GM04504 (cell line): ENCODE measurements at places on chromosomes 2 and 18.

GRCh38 chr2:86624267-86624547, 542 bp upstream of the RNF103 start:
- DNase-seq = no peak

- DNase-seq = no peak
Observed at GRCh38 chr2:149184991-149185390, 145.4 kb upstream of the LYPD6 start.

DNA sequence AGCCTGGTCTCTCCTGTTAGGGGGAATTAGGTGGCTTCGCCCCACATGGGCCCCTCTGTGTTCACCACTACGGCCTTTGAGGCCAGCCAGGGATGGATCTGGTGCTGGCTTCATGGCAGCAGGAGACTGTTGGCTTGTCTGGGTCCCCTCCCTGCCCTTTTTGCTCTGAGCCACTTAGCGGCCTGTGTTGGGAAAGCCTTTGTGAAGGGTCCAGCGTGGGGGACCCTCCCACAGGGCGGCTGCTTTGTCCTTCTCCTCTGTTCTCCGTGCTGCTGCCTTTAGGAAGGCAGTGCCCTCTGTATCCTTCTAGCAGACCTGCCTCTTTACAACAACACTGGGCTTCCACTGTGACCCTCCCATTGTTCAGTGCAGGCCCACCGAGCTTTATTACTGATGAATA, 118.4 kb downstream of the TSN start:
- DNase-seq = no peak

- DNase-seq = no peak
Observed at GRCh38 chr2:135162377-135162776, 110.3 kb downstream of the RAB3GAP1 start.

DNA sequence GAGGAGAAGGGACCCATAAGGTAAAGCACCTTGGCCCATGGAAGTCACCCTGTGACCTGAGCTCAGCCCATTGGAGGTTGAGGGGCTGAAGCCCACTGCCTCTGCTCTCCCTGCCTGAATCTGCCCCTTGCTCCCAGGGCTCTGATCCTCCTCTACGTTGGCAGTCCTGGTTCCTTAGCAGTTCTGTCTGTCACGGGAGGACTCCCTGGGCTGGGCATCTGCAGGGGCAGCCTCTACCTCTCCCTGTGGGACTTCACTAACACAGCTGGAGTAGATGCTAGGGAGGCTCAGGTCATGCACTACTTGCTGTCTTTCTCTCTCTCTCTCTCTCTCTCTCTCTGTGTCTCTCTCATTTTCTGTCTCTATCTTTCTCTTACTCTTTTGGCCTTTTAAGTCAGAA, 8.7 kb downstream of the GYPC start:
- DNase-seq = no peak

GRCh38 chr18:3345885-3346284, 84.0 kb downstream of the MYL12B start:
- DNase-seq = no peak

DNA sequence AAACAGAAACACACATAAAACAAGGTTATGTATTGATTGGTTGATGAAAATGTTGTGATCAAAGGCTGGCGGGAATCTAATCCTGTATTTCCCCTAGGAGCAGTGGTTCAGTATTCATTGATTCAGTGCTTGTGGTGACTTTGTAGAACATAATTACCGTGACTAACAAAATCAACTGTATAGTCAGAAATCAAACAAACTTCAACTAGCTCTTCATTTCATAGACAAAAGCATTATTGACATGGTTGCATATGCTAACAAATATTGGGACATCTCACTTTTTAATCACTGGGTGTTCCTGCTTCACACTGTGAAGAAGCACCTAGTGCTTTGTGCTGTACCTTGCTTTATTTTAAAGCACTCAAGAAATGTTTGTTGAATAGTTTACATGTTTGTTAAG, 41.4 kb downstream of the USP14 start:
- DNase-seq = no peak

GRCh38 chr18:8722946-8723820, 17.8 kb downstream of the MTCL1 start:
- no peak for DNase-seq

GRCh38 chr2:144950899-144951560, 431.1 kb upstream of the ZEB2 start:
- peak; percentile 83 for DNase-seq

DNA sequence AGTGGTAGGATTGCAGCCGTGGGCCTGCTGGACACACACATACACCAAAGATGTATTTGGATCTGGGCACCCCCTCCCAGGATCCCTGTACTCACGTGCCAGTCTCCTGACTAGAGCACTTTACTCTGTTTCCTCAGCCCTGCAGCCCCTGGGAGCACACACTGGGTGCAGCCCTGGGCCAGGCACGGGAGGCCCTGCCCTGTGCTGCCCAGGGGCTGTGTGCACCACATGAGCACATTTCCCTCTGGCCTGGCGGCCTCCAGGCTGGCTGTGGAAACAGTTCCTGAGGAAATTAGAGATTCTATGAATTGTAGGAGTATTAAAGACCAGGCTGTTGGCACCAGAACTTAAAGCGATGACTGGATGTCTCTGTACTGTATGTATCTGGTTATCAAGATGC, 45.4 kb downstream of the BCL2L11 start:
- no peak for DNase-seq

DNA sequence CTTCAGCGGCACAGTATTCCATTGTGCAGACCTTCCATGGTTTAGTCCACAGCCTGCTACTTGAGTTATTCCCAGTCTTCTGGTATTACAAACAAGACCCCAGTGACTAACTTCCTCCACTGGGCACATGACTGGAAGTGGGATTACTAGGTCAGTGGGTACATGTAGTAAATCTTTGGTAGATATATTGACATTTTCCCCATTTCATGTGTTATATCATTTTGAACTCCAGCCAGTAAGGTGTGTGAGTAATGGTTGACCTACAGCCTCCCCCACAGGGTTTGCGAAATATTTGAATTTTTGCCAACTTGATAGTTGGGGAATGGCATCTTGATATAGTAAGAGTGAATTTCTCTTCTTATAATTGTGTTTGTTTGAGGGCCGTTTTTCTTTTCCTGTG, 58.8 kb downstream of the RNF144A start:
- DNase-seq = no peak

GRCh38 chr2:69054431-69054830, 41.5 kb downstream of the ANTXR1 start:
- no peak for DNase-seq

- DNase-seq = no peak
Observed at GRCh38 chr18:7877609-7878008, 310.5 kb downstream of the PTPRM start.

DNA sequence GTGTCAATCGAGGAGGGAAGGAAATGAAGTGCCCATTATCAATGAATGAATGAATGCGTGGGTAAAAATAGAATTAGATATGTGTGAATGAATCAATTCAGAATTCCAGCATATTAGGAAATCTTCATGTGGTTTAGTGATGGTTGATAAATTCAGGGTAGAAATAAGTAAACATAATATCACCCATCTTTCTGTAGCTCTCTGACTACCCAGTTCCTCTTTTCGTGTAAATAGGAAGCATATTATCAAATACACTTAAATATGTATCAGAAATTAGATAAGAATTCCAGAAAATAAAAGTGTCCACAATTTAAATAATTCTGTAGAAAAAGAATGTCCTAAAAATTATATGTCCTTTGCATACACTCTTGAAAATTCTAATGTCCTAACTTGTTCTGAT, 552.9 kb upstream of the LRATD1 start:
- no peak for DNase-seq

- no peak for DNase-seq
Observed at GRCh38 chr18:10142496-10143160, 228.8 kb downstream of the VAPA start.

DNA sequence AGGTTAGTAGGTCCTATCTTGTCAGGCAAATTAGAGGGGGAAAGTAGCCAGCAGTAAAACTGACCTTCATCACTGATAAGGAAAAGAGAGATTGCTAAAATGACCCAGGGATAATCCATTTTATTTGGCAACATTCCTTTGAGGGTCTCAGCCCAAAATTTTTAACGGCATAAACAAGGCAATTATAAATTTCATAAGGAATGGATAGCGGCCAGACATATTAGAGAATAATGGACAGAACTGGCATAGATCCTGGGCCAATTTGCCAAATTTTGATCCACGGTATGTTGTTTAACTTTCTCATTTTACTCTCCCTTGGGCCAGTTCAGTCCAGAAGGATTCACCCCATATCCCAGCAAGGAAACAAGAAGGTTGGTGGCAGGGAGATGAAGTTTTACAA, 170.4 kb upstream of the BCL2L11 start:
- DNase-seq = no peak

GRCh38 chr2:191935247-191935646, 88.4 kb upstream of the CAVIN2 start:
- no peak for DNase-seq

DNA sequence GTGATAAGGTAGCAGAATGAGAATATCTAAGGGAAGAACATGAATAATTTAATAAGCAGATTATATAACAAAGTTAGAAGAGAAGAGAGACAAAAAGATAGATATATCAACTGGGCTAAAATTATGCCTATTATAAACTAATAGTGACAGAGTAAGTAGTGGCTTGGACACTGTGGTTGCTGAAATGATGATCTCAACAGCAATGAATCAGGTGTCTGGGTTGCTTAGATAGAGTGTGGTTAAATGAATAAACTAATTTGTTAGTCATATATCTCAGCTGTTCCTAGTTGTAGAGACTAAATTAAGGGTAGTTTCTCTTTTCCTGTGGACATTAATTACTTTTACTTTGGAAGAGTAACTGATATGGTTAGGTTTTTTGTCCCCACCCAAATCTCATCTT, 1485.4 kb upstream of the CELF4 start:
- DNase-seq = no peak

DNA sequence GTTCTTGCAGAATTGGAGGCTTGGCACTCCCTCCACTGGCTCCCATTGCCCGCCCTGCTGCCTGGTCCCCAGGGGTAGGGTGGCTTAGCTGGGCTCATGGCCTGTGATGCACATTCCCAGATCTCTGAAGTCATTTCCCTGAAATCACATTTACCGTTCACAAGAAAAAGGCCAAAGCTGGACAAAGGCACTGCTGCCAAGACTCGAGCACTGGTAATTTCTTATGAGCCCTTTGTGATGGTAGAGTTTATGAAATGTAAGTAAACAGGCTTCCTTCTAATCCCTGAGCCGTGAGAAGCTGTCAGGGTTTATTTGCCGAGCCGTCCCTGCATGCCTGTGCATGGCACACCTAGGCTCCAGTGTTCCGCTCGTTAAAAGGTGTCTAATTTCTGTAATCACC, 247.2 kb upstream of the EPAS1 start:
- no peak for DNase-seq

DNA sequence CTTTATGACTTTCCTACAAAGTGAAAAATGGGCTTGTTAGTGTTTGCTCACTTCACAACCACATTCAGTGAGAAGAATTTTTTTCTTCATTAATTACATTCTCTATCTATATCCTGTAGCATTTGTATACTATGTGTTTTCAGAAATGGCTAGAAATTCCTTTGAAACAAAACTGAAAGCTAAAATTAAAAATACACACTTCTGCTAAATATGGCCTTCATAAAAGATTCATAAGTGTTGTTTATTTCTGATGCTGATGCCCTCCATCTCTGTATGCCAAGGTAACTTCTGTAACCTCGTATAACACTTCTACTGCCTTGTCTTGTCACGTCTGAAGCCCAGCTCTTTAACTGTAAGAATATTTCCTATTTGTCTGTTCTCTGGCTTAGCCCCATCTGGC, 59.8 kb downstream of the PMAIP1 start:
- DNase-seq = no peak

- no peak for DNase-seq
Observed at GRCh38 chr2:200702646-200703118, 109.0 kb upstream of the BZW1 start.

- DNase-seq = no peak
Observed at GRCh38 chr2:238160206-238161129, 1.7 kb downstream of the ERFE start.

- no peak for DNase-seq
Observed at GRCh38 chr2:54601339-54601738, 122.1 kb upstream of the EML6 start.

- no peak for DNase-seq
Observed at GRCh38 chr2:211216221-211216620, 659.8 kb downstream of the CPS1 start.

DNA sequence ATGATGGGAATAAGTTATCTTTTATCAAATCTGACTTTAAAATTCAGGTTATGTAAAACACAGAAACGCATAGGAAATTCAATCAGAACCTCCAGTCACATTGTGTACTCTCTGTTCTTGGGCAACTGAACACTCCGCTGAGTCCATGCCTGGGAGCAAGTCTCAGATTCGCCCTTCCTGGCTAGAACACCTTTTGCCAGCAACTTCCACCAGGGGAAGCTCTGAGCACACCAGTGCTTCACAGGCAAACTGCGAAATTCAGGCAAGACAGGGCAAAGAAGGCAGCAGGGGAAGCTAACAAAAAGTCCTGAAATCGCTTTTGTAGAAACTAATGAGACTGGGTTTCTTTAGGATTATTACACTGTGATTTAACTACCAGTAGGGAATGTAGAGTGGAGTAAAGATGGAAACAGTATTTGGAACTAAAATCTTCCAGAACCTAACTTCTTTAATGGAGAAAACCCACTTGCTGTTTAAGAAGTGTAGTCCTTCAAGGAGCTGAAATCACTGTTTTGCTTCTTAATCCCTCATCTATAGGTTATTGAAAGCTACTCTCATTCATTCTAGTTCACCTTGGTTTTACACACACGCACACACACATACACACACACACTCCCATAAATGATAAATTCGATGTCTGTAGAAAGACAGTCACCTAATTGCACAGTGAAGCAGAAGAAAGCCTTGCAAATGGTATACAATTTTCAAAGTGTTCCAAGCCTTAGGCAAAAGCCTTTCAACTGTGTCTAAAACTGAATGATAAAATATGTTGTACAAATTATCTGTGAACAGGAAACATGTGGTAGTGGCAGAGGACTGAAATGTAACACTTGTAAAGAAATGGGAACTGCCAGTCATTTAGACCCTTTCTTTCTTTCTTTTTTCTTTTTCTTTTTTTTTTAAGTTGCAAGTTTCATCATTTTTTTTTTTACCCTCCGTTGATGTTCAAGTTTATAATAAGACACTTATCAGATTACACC, 214.5 kb downstream of the TMEM182 start:
- DNase-seq = no peak
